ENCODE measurements at places on chromosomes 7 and 10.

DNA sequence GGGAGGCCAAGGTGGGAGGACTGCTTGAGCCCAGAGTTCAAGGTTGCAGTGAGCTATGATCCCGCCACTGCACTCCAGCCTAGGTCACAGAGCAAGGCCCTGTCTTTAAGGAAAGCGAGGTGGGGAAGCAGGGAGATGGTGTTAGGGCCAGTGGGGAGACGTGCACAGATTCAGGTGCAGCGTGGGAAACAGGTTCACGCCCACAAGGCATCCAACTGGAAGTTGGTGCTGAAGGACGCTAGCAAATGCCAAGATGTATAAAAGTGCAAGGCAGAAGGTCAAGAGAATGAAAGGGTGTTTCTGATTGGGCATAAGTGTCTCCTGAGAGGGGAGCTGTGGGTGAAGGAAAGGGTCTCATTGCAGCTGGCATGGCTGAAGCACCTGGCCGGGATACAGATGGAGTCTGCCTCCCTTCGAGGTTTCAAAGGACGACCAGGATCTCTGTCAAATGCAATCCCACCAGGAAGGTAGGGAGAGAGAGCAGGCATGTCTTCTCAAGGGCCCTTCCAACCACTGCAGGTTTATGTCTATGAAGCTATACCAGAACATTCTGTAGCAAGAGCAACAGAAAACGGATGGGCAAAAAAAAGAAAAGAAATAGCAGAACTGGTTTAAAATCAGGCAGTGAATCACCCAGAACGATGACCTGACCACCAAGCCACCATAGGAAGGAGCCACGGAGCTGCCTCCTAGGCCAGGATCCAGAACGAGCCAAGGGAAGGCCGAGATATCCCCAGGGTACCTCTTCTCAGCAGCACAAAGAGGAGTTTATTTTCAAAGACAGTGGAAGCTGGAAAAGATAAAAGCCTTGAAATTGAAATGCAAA lies 43.2 kb downstream of the GSDME start:
- ATAC-seq: no peak

DNA sequence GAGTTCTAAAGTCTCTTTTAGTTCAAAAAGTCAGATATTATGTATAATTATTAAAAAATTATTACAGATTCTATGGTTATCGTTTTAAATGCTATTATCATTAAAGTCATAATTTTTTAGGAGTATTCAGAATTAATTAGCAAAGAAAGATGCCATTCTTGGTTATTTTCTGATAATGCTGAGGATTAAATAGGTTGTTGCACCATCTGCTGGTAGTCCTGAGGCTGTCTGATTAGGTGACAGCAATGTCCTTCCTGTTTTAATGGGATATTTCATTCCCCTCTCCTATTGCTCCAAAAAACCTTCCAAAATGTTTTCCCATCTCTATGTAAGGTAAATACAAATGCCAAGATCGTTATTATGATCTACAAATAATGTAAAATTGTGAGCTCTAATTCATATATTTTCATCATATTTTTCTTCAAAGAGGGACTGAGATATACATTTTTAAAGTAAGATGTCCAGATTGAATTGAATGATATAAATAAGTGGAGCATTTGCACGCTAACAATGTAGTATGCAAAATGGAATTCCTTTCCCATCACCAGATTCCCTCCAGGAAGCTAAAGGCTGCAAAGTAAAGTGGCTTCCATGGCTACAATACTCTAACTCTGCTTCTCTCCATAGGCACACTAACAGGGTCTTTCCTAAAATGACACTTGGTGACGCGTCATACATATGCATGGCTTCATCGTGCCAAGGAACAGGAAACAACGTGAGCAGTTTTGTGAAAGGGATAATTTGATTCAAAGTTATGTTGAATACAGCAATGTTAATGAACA lies 58.8 kb upstream of the AKR1E2 start:
- no peak for ATAC-seq

- no peak for ATAC-seq
Observed at GRCh38 chr10:26274391-26274790, 57.8 kb downstream of the GAD2 start.

- ATAC-seq: no peak
Observed at GRCh38 chr7:2493205-2494164, 17.3 kb upstream of the GRIFIN start.

DNA sequence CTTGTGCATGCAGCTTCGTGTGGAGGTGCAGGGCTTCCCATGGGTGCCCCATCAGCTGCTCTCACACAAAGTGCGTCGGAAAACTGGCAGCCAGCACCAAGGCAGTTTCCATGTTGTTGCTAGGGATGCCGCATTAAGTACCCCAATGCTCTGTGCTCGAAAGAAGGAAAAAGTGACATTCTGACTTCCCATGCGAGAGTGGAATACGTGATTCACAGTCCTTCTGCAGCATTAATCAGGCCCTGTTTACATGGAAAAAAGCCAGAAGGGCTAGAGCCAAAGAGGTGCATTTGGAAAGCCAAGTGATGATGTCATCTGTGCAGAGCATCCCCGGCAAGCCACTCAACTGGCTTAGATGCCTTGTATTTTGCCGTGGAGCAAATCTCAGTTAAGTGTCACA lies 258.3 kb downstream of the GATA3 start:
- ATAC-seq: no peak

DNA sequence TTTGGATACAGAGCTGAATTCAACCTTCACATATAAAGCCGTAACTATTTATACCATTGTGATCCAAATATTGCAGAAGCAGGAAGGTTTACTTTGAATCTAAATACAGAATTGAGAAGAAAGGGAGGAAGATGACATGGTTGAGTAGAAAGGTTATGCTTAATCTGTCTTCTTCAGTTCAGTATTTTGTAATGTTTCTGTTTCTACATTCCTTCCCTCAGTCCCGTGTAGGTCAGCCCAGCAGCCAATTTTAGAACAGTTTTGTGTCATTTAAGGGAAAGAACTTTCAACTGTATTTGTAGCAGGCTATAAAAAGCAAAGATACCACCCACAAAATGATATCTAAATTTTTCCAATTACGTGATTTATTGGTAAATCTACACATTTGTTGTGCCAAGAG lies 97.4 kb downstream of the CPED1 start:
- no peak for ATAC-seq

DNA sequence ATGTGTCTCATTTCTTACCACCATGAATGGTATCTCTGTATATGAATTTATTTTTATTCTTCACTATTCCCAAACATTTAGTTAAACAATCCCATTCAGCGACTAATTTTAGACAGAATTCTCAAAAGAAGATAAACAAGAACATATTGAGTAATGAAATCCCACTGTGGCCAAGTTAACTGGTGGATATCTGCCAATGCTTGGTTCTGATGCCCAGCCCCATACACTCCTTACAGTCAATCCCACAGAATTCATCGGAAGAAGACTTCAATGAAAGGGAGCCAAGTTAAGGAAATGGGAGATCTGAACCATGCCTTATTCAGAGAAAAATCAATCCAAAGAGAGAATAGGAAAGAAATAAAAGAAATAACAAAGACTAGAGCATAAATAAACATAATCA lies 518.0 kb downstream of the XPNPEP1 start:
- ATAC-seq: no peak

- ATAC-seq: no peak
Observed at GRCh38 chr7:36057323-36057722, 95.7 kb upstream of the EEPD1 start.

DNA sequence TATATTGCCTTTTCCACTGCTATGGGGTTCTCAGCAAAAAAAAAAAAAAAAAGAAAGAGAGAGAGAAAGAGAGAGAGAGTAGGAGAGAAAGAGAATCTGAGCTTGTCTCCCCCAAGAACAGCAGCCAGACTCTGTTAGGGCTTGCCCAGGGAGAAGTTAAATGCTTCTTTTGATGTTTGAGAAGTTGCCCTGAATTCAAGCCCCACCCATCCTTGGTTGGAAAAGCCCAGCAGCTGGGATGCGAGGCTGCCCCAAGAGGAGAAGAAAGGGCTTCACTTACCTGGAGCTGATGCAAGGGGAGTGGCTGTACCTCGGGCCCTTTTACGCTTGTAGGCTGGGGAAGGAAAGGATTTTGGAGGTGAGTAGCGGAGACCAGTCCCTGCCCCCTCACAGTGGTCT lies 20.9 kb upstream of the MGMT start:
- ATAC-seq: no peak

DNA sequence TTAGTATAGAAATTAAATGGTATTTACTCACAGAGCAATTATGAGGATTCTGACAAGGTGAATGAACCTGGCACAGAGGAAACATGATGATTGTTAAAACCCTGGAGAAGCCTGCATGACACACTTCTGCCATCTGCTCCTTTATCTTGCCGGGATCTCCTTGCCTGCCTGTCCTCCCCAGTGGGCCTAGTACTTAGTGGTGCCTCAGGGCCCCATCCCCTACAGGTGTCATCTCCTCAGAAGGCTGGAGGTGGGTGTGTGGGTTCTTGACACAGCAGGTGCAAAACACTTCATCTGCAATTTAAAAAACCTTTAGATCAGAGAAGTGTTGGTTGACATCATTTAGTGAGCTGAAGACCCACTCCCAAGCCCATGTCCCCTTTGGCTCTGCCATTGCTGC lies 261.2 kb downstream of the ADRA2A start:
- no peak for ATAC-seq

GRCh38 chr10:527416-527815 lies 162.1 kb downstream of the DIP2C start:
- ATAC-seq: no peak

DNA sequence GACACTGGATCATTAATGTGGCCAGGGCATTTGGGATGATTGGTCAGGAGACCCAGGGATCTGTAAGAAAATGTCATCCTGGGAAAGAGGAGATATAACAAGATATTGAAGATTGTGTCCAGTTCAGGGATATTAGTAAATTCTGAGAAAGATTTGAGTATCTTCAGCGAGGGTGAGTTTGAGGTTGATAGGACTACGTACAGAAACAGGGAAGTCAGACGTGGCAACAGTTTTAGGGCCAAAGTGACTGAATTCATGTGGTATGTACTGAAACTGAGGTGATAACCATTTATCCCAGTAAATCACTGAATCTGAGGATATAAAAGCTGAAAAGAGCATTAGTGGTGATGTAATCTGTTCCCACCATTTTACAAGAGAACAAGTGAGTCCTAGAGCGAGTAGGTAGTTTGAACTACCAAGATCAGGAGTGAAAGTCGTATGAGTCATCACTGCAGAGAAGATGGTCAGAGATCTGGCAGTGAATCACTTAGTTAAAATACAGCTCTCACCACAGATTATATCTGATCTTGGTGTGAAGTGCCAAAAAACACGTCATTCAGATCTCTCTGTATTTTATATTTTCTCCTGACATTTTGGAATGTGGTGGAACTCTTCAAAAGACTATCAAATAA lies 220.5 kb downstream of the CDK14 start:
- ATAC-seq: peak; percentile 91

DNA sequence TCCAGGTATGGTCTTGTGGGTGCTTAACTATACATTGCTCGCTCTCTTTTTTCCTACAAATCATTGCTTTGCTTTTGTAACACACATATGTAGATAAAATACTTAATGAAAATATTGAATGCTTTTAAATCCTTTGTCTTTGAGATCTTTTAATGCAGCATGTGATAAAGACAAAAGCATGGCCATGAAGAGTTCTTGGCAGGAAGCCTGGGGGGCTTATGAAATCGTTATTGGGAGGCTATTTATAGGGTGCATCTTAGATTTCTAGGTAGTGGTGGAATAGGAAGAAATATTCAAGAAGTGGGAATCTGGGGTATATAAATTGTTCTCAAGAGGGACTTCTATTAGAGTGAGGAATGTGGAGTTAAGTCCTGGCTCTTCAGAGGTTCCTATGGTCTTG lies 21.9 kb downstream of the UBE2D1 start:
- ATAC-seq: no peak

DNA sequence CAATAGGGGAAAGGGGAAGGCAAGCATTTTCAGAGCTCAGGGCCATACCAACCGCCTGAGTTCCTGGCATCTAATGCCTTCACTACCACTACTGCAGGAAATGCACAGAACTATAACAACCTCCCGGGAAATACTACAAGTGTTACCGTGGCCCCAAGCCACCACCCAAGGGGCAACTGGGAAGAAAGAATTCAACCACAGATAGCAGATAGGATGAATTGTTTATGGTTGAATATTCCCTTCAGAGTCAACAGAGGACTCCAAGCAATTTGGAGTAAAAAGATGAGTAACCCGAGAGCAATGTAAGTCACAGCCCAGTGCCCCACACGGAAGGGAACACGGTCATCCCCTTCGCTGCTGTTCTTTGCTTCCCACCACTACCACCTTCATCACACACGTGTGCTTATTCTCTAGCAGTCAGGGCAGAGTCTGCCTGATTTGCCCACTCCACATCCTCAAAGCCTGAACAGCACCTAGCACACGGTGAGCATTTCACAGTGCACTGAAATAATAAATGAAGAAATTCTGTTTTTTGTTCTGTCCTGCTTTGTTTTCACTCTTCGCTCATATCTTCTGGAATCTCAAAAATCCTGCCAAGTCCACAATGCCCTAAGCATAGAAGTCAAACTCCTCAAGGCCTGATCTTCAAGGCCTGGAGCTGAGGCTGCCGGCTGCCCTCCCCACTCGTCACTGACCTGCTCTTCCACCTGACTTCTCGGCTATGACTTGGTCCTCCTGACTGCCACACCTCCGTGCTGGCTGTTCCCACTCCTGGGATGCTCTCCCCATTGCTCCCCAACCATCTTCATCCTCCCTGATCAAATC lies 221.1 kb downstream of the KCNMA1 start:
- no peak for ATAC-seq

DNA sequence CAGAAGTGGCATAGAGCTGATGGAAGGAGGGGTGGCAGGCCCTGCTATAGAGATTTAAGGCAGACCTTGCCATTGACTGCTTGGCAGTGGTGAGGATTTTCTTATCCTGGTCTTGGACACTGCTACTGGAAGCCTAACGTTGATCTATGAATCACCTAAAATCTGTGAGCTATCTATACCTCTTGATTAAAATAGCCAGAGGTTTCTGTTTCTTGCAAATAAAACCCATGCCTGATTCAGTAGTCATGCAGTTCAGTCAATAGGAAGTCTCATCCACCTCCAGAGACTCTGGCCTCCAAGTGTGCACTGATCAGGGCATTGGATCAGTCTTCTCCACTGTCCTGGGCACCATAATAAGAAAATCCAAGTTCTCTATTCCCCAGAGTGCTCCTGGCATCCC lies 286.5 kb downstream of the PTEN start:
- no peak for ATAC-seq

- no peak for ATAC-seq
Observed at GRCh38 chr10:6564367-6564766, 15.7 kb downstream of the PRKCQ start.

- ATAC-seq: no peak
Observed at GRCh38 chr7:113338071-113338696, 219.8 kb upstream of the SMIM30 start.
